Pancreas (tissue), 10 donors: ENCODE measurements at places on chromosomes 1 and 21.

- no peak for DNase-seq
These were observed 5.7 kb downstream of the QSOX1 start for GRCh38 chr1:180160357-180160756.

DNA sequence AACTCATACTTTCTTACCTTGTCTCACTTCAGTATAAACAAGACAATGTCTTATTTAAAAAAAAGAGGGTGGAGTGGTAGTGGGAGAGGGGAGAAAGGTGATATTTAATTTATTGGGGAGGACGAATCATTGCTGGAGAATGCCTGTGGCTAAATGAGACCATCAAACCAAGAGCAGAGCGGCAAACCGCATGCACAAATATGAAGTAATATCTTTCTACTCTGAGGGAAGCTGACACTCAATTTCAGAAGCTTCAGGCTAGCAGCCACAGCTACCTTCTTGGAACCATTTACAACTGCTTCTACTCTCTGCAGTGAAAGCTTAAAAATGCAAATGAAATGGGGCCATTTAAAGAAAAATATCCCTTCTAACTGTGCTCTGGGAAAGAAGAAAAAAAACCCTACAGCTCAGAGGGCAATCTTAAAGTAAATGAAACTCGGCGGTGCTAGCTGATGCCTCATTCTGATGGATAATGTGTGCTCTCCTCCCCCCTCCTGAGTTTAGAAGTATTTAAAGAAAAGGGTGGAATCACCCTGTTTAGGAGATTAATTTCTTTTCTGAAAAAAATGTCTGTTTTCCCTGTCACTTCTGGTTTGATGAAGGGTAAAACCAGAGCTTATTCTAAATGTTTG is 178.2 kb upstream of the CAMK1G start:
- no peak for DNase-seq

- no peak for DNase-seq
These were observed 67.6 kb upstream of the ABCG1 start for GRCh38 chr21:42151148-42151947.

DNA sequence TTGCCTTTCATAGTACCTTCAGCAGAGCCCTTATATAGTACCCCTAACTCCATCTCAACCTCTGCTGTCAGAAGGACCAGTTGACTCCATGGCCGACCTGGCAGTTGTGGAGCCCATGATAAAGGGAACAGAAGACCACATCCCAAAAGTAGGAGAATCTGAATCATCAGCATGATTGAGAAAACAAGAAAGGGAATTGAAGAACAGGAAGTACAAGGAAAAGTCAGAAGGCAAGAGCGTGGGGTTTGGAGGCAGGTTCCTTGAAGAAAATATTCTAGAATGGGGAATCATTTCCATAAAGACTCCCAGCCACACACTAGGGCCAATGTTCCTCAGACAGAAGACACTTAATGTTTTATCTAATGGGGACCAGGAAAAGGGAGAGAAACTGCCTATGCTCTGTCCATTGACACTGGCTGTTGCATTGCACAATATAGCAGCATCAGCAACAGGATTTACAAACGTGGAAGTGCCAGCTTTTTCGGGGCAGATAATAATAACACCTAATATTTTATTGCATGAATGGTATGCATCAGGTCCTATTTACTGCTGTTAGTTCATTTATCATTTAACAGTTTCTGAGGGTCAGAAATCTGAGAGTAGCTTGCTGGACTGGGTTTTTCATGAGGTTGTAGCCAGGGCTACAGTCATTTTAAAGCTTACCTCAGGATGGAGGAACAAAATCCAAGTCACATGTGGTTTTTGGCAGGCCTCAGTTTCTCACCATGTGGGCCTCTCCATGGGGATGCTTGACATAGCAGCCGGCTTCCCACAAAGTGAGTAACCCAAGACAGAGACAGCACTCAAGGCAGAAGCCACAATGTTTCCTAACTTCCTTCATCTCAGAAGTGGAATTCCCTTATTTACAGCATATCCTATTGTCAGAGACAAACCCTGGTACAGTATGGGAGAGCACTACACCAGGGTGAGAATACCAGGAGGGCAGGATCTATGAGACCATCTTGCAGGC is 483.4 kb downstream of the PLPP3 start:
- no peak for DNase-seq
